ENCODE measurements at places on chromosomes 6 and 20. TPM values are rescaled to one million over a fixed set of nuclear protein-coding genes. Genes with fewer than 3 reads are reported as not detected.

Gene TM9SF4
- total RNA-seq, result 39.6 TPM

Gene LATS1
- total RNA-seq, result 20.5 TPM

Gene IPCEF1
- 0.34 TPM for total RNA-seq

Gene VSX1
- not detected for total RNA-seq

Gene PTP4A1
- total RNA-seq, result 44.2 TPM

Gene RIPPLY2
- total RNA-seq, result not detected

DNA sequence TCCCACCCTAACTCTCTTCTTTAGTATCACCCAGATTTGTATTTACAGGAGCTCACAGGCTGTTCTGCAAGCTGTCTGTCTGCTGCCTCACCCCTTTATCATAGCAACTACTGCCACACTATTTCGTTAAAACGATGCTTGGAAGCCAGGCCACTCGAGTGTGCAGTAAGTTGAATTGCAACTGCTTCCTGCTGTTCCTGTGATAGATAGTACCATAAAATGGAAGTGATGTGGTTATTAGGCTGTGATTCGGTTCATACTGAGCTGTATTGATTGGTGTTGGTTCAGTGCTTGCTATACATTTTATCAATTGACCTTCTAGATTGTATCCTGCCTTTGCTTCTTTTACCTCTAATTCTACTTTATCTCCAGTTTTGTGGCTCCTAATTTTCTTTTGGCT is 325.4 kb downstream of the RNF144B start:
- no peak for DNase-seq

- no peak for DNase-seq
Observed at GRCh38 chr6:159047891-159048685, 3.3 kb upstream of the TAGAP start.

DNA sequence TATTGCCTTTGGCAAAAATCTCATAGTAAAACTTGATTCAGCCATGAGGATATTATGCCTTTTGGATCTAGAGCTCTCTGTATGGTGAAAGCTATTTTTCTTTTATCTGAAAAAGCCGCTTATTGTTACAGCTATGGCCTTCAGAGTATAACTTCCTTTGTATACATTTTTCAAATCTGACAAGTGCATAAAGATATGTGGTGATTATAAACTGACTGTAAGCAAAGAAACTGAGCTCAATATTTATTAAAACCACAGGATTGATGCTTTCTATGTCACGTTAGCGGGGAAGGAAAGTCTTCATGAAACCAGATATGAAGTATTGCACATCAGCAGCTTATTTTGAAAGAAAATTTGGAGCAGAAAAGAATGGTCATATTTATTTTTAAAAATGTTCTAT is 151.8 kb downstream of the THEMIS start:
- no peak for DNase-seq

Data from kidney epithelial cell (primary cell).